ENCODE measurements at places on chromosomes 3 and 15.

- DNase-seq = no peak
Observed at GRCh38 chr15:100096248-100096600, 245.6 kb downstream of the ADAMTS17 start.

- no peak for DNase-seq
Observed at GRCh38 chr15:93247466-93248121, 158.6 kb upstream of the RGMA start.

DNA sequence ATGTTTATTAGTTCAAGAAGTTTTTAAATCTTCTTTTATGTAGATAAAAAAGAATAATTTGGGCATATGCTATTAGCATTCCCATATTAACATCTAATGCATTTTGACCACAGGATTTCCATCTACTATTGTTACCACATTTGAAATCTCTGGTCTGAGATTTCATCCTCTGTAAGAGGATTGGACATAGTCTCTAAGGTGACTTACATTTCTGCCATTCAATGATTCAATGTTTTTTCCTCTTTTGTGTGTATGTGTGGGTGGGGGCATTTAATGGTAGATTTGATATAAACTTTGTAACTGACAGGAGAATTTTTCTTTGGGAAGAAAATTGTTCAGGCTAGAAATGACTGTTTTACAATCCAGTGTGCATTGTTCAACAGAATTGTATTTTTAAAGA, 307.3 kb upstream of the RBMS3 start:
- DNase-seq = no peak

GRCh38 chr3:180417241-180417640, 184.7 kb upstream of the TTC14 start:
- DNase-seq = no peak

DNA sequence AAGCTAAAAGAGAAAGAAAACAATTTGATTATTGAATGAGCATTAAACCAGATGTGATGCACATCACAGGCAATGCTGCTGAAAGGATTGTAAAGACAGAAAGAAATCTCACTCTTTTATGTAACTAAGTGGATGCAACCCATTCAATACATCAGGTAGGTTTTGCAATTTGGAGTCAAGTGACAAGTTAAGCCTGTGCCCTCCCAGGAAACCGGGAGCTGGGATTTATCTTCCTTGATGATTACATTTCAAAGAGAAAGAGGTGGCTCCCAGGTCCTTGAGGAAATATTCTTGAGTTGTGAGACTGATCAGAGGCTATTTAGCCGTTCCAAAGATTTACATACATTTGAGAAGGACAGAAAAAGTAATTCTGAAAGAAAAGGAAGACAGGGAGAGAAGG, 219.0 kb upstream of the PROK2 start:
- DNase-seq = no peak

DNA sequence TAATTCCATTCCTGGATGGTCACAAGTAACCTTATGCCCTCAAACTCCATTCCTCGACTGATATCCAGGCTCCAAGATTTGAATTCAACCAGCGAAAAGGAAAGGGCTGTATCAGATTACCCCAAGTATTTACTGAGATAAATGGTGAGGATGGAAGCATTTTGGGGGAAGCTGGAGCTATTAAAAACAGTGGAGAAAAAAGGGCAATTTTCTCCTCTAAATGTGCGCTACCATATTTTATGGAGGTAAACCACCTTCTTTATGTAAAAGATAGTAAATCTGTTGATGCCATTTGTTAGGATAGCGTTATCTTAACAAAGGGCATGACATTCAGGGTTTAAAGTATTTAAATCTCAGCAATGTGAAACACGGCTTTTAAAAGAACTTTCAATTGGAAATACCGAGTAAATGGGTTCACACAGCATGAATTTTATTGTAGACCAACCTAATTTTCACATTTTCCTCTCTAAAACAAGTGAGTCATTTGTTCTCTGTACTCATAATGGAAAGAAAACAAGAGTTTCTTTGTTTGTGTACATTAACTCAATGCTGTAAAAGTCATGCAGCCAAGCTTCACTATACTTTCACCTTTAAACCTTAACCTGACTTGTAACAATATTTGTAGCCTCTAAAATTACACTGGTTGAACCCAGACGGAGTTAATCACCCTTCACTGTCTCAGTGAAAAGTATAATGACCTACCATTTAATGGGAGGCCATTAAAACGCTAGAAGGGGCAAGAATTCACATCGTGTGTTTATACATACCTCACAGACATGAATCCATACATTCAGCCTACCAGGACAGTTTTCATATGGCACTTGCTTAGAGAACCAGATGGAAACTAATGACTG, 773.4 kb downstream of the ROBO1 start:
- DNase-seq = no peak

DNA sequence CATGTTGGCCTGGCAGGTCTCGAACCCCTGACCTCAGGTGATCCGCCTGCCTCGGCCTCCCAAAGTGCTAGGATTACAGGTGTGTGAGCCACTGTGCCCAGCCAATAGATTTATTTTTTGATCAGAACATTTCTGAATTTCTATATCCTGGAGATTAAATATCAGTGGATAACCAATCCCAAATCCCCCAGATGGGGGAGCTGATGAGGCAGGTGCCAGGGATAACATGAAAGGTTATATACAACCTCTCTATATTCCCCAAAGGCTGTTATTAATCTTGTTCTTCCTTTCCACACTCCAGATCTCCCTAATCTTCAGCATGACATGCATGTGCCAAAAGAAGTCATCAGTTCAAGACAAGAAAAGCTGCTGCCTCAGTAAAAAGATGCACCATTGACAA, 112.3 kb downstream of the WDR76 start:
- DNase-seq = no peak

- no peak for DNase-seq
Observed at GRCh38 chr3:124969190-124969589, 34.6 kb upstream of the MUC13 start.

DNA sequence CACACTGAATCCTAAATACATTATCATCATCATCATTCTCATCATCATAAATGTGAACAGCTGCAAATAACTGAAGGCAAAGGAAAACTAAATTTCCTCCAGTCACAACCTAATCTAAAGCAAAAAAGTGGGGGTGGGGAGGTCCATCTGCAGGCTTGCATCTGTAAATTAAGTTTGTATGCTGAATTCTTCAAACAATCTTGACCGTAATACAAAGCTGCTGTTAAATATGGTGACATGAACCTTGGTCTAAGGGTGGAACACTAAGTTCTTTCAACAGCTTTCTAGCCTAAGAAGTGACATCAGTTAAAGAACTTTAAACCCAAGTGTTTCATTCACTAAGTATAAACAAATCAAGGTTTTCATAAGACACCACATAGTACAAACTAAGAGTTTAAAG, 4.3 kb downstream of the LRRFIP2 start:
- DNase-seq = no peak

DNA sequence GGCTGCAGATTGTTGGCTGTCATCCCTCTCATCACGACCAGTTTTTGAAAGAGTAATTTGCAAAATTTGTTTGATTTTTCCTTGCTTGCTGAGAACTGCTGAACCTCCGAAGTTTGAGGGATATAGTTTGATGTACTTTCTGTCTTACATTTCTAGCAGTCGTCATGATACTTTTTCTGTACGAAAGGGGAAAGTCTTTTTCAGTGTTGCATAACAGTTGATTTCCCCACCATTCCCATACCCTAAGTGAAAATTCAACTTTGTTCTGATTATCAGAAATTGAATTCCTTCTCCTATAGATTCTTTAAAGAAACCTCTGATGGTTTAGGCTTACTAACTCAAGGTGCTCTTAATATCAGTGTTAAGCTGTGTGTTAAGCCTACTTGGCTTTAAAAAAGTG, 1.6 kb downstream of the PDE8A start:
- no peak for DNase-seq
